Sciatic nerve (tissue), 2 donors: ENCODE measurements at places on chromosomes 2 and 18. TPM values are rescaled to one million over a fixed set of nuclear protein-coding genes. Genes with fewer than 3 reads are reported as not detected.

GRCh38 chr2:105915005-105915558 is 170.4 kb downstream of the NCK2 start:
- DNase-seq: no peak

DNA sequence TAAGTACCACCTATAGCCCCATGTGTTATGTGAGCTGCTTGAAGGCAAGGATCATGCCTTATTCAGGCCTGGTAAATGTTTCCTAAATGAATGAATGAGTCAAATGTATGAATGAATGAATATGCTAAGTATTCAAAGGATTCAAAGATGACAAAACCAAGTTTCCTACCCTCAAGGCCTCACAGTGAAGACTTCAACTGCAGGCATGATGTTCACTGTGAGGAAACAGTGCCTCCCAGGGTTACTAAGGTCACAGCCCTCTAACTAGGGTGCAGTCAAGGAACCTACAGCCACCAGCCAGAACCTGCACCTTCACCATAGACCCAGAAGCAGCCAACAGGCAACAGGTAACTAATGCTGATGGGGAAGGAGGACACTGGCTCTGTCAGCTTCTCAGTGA is 69.3 kb downstream of the SUMO1 start:
- no peak for DNase-seq

DNA sequence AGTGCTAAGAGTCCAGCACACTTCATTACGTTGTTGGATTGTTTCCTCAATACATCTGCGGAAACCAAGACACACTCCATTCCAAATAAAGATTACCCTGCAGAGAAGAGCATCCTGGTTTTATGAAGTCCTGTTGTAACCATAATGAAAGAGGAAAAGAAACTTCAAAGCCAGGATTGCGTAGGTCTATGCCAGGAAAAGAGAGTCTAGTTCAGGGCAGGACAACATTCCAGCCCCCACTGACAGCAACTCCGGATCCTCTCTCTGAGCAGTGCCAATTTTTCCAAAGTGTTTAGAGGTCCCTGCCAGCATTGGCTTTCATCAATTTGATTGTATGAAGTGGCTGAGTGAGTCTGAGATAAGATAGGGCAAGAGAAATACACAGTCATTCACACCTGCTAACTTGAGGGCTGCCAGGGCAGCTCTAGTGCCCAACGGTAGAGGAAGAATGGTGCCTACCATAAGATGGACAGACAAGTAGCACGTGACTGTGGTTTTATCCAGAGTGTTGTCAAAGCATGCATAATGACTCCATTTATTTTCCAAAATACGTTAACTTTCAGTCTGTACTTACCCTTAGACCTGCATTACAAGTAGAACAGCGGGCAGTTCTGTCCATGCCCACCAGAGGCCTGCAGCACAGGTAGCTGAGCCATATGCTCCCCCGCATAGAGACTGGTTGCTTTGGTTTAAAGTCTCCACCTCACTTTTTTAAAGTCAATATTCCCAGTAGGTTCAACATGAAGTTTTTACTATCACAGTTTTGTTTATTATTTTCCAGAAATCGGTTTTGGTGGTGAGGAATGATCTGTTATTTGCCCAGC is 23.7 kb downstream of the PIEZO2 start:
- DNase-seq: no peak

DNA sequence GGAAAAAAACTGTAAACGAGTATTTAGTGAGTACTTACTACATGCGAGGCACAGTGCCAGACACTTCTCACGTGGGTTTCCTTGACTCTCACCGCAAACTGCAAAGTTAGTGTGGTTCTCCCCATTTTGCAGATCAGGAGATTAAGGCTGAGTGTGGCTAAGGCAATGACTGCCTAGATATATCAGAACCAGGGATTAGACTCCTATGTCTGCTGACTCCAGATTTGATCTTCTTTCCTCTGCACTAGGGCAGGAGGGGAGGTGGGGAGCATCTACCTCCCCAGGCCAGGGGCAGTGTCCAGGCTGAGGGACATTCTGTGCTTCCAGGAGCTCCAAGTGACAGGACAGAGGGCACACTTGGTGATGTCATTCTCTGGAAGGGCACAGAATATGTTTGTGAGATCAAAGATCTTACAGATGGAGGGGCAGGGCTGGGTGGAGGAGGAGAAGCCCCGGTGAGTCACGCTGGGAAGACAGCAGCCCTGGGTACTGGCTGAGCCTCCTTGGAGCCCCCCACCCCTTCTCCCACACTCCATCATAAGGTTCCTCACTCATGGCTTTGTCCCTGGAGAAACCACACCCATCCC is 92.4 kb downstream of the RHOB start:
- DNase-seq: no peak

- no peak for DNase-seq
Observed at GRCh38 chr2:43553341-43553855, 42.4 kb downstream of the THADA start.

The CFAP210 gene
- 0.40 TPM for total RNA-seq

DNA sequence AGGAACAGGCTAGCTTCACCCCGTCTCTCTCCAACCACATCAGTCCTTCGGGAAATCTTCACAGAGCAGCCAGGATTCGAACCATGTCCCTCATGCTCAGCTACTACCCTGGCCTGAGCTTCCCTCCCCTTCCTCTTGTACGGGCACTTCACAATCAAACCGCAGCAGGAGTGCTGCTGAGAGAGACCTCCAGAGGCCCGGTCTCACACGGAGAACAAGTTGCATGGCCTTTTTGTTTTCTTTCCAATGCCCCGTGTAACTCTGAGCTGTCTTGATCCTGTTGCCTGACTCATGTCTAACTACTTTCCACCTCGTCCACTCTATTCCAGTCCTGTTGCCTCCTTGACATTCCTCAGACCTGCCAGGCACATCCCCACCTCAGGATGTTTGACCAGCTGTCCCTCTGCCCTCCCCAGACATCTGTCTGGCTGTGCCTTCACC is 25.4 kb downstream of the FBLN7 start:
- DNase-seq: peak; percentile 13

- no peak for DNase-seq
Observed at GRCh38 chr2:88959480-88960204, 268.2 kb downstream of the RPIA start.

DNA sequence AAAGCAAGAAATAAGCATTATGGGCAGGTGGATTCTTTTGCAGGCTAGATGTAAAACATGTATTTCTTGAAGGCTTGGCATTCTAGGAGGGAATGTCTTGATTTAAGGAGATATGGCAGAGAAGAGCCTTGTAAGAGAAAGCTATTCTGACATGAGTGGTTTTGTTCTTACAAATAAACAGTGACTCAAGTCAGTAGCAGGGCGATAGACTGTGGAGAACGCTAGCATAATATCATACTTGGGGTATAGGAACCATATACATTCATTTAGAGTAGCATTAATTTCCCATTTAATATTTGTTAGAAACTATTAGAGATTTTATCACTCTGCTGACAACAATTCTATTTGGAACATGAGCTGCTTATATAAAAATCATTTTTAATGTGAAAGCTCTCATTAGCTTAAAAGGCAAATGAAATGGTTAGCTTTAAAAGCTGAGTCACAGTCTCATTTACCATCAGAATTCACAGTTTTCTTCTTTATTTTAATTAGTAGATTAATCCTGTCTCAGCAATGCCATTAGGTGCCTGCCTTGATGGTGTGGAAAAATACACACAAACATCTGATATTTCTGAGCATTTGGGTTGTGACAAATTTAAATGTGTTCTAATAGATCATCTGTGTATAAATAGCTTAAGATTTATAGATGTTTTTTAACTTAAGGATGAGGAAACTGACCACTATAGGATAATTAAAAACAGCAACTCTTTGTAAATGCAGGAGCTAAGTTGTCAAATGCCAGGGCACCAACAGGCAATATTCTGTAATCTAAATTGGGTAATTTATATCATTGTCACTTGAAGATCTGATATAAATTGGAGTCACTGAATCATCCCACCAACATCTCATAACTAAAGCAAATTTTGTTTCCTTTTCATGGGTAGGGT is 276.7 kb downstream of the PLCL1 start:
- DNase-seq: no peak

The BCL2 gene
- total RNA-seq: 47.3 TPM

The SLC23A3 gene
- total RNA-seq: 3.3 TPM

The DLX1 gene
- 0.94 TPM for total RNA-seq

The GULP1 gene
- 70.1 TPM for total RNA-seq

GRCh38 chr18:79384151-79384807 is 11.5 kb upstream of the NFATC1 start:
- DNase-seq: peak; percentile 53

The CERS6 gene
- 9.3 TPM for total RNA-seq

- DNase-seq: no peak
Observed at GRCh38 chr18:24227977-24228666, 89.3 kb downstream of the CABYR start.

The IL1RL1 gene
- 3.8 TPM for total RNA-seq

- DNase-seq: no peak
Observed at GRCh38 chr18:12254136-12254819, at the start of gene CIDEA. CIDEA (plus strand) TSS chr18:12254361; CDS start chr18:12254384, 23 bp downstream.

- DNase-seq: no peak
Observed at GRCh38 chr2:174078275-174078674, 113.1 kb upstream of the SP3 start.

DNA sequence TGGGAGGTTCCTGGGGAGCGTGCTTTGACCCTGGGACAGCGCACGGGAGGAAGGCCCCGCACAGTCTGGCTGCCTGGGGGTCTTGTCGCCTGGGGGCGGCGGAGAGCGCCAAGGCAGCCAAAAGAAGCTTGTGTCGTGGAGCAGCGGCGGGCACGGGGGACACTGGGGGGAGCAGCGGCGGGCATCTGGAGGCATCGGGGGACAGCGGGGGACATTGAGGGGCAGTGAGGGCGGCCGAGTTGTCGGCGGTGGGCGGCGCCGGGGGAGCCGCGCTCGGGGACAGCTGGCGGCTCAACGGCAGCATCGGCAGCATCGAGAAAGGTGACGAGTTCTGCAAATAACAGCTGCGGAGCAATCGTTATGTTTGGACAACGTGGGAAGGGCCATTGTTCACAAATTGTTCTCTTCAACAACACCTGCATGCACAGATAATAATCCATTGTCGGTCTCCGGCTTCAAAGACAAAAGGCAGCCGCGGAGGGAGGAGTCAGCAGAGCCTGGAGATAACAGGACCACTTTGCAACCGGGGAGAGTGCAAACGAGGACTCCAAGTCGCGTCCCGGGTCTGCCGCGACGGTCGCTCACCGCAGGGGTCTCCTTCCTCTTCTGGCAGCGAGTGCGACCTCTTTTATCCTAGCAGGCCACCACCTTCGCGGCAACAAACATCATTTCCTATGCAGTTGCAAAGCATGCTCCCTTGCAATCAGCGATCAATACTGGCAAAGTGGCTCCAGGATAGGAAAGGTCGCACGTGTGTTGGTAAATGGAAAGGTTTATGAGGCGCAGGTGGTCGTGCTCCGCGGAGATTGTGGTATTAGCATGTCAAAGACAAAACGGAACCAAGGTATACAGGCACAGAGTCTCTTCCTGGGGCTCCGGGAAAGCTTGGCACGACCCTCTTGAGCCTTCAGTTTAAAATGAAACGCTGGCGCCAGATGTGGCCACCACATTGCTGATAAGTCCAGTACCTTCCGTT is 132.3 kb upstream of the DLX2 start:
- DNase-seq: no peak

DNA sequence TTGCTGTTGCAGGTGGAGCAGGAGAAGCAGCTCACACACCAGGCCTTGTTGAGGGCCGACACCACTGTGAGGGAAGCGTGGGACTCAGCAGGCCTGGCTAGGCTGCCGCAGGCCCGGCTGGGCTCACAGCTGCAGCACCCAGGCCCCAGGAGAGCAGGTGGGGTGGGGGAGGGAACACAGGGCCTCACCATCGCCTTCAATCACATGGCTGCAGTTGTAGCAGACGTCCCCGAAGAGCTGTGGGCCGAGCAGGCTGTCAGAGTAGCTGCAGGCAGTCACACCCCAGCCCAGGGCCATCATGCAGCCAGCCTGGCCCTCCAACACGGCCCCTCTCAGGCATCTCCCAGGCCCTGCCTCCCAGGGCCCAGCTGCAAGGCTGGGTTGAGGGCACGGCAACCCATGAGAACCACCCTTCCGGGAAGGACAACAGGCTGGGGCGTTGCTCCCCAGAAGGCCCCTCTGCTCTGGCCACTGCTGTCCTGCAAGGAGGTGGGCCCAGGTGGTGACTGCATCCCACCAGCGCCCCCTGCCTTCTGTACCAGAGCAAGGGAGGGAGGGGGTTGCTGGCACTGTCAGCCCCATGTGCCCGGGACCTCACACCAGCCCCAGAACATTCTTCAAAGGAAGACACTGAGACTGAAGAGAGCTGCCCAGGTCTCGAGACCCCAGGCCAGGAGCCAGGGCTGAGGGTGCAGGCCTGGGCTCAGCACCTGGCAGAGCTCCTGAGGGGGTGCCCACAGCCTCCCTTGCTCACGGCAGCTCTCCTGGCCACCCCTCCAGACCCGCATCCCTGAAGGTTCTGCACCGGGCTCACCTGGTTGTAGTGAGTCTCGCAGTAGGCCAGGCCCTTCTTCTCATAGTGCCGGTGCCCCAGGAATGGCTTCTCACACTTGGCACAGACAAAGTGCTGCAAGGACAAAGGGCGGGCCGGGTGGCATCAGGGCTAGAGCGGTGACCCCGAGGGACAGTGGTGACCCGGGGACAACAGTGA is 5.6 kb upstream of the GPR17 start:
- no peak for DNase-seq

GRCh38 chr2:15746703-15747550 is 155.3 kb downstream of the DDX1 start:
- no peak for DNase-seq

The ANKRD62 gene
- total RNA-seq: not detected

The ANKRD30BL gene
- not detected for total RNA-seq

DNA sequence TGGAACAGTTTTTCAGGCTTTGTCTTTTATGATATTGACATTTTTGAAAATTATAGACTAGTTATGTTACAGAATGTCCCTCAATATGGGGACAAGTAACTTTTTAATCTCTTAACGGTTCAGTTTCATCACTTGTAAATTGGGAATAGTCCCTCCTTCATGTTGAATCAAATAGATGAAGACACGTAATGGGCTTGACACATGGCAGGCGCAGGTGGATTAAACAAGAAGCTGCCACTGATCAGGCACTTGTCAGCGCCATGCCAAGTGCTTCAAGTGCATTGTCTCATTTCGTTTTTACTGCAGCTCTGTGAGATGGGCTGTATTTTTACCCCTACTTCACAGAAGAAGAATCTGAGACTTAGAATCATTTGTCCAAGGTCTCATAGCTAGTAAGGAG is 9.5 kb upstream of the SMAD4 start:
- no peak for DNase-seq

DNA sequence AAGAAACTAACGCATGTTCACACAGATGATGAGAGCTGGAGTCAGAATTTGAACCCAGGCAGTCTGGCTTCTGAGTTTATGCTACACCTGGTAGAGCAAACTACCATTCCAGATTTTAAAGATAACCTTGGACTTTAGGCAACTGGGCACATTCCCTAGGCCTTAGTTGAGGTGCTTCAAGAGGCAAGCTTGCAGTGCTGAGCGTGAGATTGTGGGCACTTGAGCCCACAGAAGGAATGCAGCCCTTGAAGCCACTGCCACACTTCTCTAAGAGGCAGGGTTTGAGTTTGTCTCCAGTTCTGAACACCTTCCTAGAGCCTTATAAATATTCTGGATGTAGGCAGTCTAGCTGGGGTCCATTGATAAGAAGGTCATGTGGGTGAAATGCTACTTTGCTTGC is 216.1 kb upstream of the SLC14A2 start:
- DNase-seq: no peak

- no peak for DNase-seq
Observed at GRCh38 chr2:42117923-42118753, 51.0 kb upstream of the EML4 start.

- DNase-seq: no peak
Observed at GRCh38 chr2:85242321-85242720, 85.5 kb downstream of the TGOLN2 start.
